Breast epithelium (tissue), 4 donors: ENCODE measurements at places on chromosomes 11 and 22. TPM values are rescaled to one million over a fixed set of nuclear protein-coding genes. Genes with fewer than 3 reads are reported as not detected.

- H3K4me1 ChIP-seq: no peaks in the 10 kb centered on the region
- H3K4me3 ChIP-seq: no peak overlapping the region
- no peak overlapping the region for H3K27ac ChIP-seq
- peak; percentile 36 for DNase-seq
These were observed 87.9 kb upstream of the B3GAT1 start for GRCh38 chr11:134499990-134500389.

DNA sequence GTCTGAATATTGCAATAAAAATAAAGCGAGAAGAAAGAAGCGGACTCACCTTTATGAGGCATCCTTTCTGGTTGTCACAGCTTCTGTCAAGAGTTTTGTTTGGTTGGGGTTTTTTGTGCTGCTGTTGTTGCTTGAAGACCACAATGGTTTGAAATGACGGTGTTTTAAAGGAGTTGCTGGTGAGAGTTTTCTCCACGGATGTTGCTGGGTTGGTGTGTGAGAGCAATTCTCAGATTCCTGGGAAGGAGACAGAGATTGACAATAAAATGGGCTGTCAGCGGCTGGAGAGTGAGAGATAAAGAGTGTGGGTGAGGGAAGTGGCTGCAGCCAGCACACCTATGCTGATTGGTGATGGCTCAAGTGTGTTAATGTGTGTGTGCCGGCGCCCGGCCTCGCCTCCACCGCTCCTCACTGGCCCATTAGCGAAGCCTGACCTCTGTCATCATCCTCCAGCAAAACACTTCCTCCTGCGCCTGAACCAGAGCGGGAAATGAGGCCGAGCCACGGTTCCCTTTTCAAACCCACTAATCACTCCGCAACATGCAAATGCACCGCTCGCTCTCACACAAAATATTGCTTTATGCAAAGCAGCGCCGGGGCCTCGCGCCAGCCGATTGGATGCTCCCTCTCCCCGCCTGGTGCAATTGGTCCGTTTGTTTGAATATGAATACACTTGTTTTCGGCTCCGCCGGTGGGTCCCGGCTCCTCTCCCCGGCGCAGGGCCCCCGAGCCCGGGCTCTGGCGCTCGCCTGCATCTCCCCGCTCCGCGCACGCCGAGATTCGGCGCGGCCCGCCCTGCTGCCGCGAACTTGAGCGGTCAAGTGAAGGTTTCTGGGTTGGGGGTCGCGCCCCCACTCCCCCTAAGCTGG, at the start of gene PAX6:
PAX6 (minus strand) TSS at position 544 of the 869 bp plus-strand sequence. CDS start 4,911 bp downstream, outside the sequence.
- peak within 1 kb of the TSS; percentile 31 for H3K4me3 ChIP-seq
- H3K27me3 ChIP-seq: peaks cover 18% of the 10 kb centered on the region
- H3K27ac ChIP-seq: no peak within 1 kb of the TSS
- H3K36me3 ChIP-seq: no peaks in the 10 kb centered on the region
- H3K4me1 ChIP-seq: peaks cover 19% of the 10 kb centered on the region

KCNA4 gene
- total RNA-seq: 3.2 TPM

- H3K4me3 ChIP-seq: no peak overlapping the region
- no peak for DNase-seq
- no peaks in the 10 kb centered on the region for H3K4me1 ChIP-seq
- no peaks in the 10 kb centered on the region for H3K27me3 ChIP-seq
- H3K36me3 ChIP-seq: no peaks in the 10 kb centered on the region
- H3K27ac ChIP-seq: no peak overlapping the region
These were observed 22.9 kb downstream of the RAB39A start for GRCh38 chr11:107951155-107951554.

OR51B4 gene
- 0.48 TPM for total RNA-seq

DNA sequence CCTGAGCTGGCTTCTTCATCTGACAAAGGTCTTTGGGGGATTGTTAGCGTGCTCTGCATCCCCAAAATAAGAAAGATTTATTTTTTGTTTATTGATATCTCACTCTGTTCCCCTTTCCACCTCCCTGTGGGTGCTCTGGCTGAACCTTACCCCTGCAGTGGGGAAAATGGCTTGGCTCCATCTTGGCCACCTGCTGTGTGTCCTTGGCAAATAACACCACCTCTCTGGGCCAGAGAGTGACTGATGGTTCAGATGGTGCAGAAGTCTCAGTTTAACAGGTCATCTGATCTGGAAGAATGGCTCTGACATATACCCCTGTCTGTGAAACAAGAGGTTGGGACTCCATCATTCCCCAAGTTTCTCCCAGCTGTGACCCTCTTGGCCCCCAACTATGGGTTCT, 157.6 kb downstream of the MYO18B start:
- H3K27me3 ChIP-seq: no peaks in the 10 kb centered on the region
- no peak for DNase-seq
- no peaks in the 10 kb centered on the region for H3K36me3 ChIP-seq
- no peak overlapping the region for H3K27ac ChIP-seq
- H3K4me3 ChIP-seq: no peak overlapping the region

DNA sequence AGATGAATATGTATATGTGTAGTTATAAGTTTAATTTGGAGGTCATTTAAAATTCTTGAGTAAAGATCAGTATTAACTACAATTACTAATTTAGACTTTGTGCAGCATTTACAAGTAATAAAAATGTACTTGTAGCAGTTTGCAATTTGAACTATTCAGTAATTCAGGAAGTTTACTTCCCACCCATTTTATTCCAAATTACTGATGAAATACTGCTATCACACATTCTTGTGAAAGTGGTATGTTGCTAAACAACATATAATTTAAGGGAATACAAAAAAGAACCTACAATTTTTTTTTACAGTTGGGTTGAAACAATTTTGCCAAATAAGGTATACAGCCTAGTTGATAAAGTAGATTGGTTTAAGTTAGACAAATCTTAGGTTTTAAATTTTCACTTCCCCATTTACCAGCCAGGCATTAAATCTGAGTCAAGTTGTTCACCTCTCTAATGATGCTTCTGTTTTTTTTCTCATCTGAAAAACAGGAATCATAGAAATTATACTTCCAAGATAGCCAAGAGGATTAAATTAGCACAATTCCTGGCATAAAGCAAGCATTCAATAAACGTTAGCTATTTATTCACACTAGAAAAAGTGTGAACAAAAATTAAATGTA, 45.3 kb downstream of the ZBTB44 start:
- H3K36me3 ChIP-seq: no peaks in the 10 kb centered on the region
- H3K27ac ChIP-seq: no peak overlapping the region
- no peak overlapping the region for H3K4me3 ChIP-seq
- no peaks in the 10 kb centered on the region for H3K27me3 ChIP-seq

- H3K4me3 ChIP-seq: no peak overlapping the region
- H3K4me1 ChIP-seq: no peaks in the 10 kb centered on the region
These were observed 44.4 kb upstream of the BARX2 start for GRCh38 chr11:129331217-129331616.

DNA sequence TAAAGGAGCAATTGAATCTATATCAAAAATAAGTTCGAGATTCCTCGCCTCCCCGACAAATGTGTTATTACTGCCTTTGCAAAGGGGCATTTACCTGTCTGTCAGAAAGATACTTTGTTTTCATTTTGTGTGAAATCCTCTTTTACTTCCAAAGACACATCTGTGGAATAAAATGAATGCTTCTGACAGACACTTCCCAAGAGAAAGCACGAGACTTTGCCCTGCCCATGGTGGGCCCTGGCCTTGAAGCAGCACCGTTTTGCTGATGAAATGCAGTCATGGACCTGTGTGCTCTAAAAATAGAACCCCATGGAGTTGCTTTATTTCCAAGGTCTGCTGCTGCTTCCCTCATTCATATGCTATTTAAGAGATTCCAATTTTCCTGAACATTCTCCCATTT, 85.9 kb upstream of the USP47 start:
- H3K4me1 ChIP-seq: no peaks in the 10 kb centered on the region
- no peak for DNase-seq
- no peaks in the 10 kb centered on the region for H3K36me3 ChIP-seq
- peaks cover 5% of the 10 kb centered on the region for H3K27me3 ChIP-seq
